ENCODE measurements at places on chromosomes 12 and 14. TPM values are rescaled to one million over a fixed set of nuclear protein-coding genes. Genes with fewer than 3 reads are reported as not detected.

The NINJ2 gene
- 0.72 TPM for total RNA-seq

The ACYP1 gene
- total RNA-seq, result 31.3 TPM

The TAMALIN gene
- 2.8 TPM for total RNA-seq

The CNTN1 gene
- 0.34 TPM for total RNA-seq

The OAS1 gene
- total RNA-seq, result 10.7 TPM

Data from A375 (cell line).